ENCODE measurements at places on chromosomes 16 and 17.

GRCh38 chr17:50779747-50780353, 12.5 kb upstream of the ANKRD40CL start:
- no peak for DNase-seq
- H3K27ac ChIP-seq, result no peak overlapping the region
- H3K36me3 ChIP-seq, result no peaks in the 10 kb centered on the region
- peaks cover 9% of the 10 kb centered on the region for H3K27me3 ChIP-seq
- H3K4me3 ChIP-seq, result no peak overlapping the region

- H3K36me3 ChIP-seq, result no peaks in the 10 kb centered on the region
- DNase-seq, result peak; percentile 38
- H3K4me3 ChIP-seq, result no peak overlapping the region
- H3K27me3 ChIP-seq, result no peaks in the 10 kb centered on the region
- no peak overlapping the region for H3K27ac ChIP-seq
- H3K4me1 ChIP-seq, result no peaks in the 10 kb centered on the region
These were observed 53.7 kb downstream of the RPH3AL start for GRCh38 chr17:298791-299450.

DNA sequence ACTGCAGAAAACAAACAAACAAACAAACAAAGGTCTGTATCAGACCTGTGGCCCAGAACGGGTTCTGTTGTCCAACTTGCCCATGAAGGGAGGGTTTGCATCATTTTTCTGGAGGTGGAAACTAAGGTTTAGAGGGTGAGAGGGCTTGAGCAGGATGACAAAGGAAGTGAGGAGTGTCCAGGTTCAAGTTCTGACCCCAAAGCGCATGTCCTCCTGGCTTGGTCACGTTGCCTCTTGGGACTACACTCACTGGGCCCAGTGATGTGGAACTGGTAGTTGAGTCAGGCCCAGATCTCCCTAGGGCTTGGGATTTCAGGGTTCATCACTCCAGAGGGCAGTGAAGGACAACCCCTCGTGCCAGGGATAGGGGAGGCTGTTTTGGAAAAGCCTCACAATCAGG, 1.8 kb downstream of the SREBF1 start:
- no peak for DNase-seq
- peak overlapping the region; percentile 100 for H3K27ac ChIP-seq
- no peaks in the 10 kb centered on the region for H3K27me3 ChIP-seq
- peaks cover 52% of the 10 kb centered on the region for H3K4me1 ChIP-seq
- no peaks in the 10 kb centered on the region for H3K36me3 ChIP-seq
- H3K4me3 ChIP-seq, result peak overlapping the region; percentile 94

GRCh38 chr17:10048629-10049350, 143.7 kb upstream of the RCVRN start:
- H3K27me3 ChIP-seq, result no peaks in the 10 kb centered on the region
- H3K27ac ChIP-seq, result no peak overlapping the region
- peaks cover 9% of the 10 kb centered on the region for H3K4me1 ChIP-seq
- no peak for DNase-seq
- H3K36me3 ChIP-seq, result no peaks in the 10 kb centered on the region

DNA sequence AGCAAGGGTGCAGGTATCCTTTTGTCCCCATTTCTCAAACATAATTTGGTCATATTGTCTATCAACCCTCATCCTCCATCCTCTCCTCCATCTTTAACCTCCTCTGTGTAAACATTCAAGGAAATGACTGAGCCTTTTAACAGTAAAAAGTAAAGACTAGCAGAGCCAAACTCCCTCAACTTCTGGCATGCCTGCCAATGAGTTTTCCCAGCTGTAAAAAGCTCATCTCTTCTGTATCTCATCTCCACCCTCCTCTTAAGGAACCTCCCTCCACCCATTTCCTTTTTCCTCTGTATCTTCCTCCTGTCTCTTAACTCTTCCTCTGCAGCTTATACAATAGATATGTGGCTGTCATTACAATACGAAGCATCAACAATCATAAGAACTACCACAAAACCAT, 76.9 kb upstream of the PSMD7 start:
- no peak overlapping the region for H3K4me3 ChIP-seq
- no peaks in the 10 kb centered on the region for H3K4me1 ChIP-seq
- no peaks in the 10 kb centered on the region for H3K36me3 ChIP-seq
- no peak overlapping the region for H3K27ac ChIP-seq
- H3K27me3 ChIP-seq, result no peaks in the 10 kb centered on the region

DNA sequence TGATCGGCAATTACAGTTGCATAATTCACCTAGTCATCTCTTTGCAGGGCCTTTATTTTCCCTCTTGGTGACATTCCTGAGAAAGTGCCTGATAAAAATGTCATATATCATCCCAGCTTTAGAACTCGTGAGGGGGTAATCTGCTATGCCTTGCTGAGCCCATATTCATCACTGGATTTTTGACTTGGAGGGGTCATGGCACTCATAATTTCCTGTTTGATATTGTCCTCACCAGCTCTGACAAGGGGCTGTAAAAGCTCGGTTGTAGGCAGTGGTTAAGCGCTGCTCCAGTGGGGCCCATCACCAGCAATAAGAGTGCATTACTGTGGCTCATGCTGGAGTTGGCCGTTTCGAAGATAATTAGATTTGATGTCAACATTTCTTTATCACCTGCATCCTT, 227.3 kb downstream of the IRX3 start:
- H3K4me3 ChIP-seq, result no peak overlapping the region
- no peaks in the 10 kb centered on the region for H3K36me3 ChIP-seq
- no peaks in the 10 kb centered on the region for H3K4me1 ChIP-seq
- no peak for DNase-seq
- no peaks in the 10 kb centered on the region for H3K27me3 ChIP-seq
- no peak overlapping the region for H3K27ac ChIP-seq

DNA sequence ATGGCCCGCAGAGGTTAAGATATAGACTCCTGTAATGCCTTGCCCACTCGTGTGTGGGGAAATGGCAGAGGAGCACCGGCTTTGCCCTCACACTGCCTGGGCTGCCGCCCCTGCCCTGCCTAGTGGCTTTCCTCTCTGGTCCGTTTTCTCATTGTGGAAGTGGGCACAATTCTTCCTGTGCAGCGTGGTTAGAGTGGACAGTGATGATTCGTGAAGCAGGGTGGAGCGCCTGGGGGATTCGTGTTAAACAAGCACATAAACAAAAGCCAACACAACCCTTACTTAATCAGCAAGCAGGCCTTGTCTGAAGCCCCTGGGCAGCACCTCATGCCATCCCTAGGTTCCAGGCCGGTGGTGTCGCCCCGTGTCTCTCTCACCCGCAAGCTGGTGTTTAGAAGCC, 269.7 kb downstream of the SEC14L1 start:
- H3K27me3 ChIP-seq, result no peaks in the 10 kb centered on the region
- no peak for DNase-seq
- H3K4me1 ChIP-seq, result peaks cover 49% of the 10 kb centered on the region
- H3K36me3 ChIP-seq, result no peaks in the 10 kb centered on the region

GRCh38 chr16:73743665-73744496, 552.7 kb upstream of the PSMD7 start:
- no peaks in the 10 kb centered on the region for H3K36me3 ChIP-seq
- H3K27me3 ChIP-seq, result no peaks in the 10 kb centered on the region
- H3K27ac ChIP-seq, result no peak overlapping the region
- H3K4me3 ChIP-seq, result no peak overlapping the region
- DNase-seq, result no peak

DNA sequence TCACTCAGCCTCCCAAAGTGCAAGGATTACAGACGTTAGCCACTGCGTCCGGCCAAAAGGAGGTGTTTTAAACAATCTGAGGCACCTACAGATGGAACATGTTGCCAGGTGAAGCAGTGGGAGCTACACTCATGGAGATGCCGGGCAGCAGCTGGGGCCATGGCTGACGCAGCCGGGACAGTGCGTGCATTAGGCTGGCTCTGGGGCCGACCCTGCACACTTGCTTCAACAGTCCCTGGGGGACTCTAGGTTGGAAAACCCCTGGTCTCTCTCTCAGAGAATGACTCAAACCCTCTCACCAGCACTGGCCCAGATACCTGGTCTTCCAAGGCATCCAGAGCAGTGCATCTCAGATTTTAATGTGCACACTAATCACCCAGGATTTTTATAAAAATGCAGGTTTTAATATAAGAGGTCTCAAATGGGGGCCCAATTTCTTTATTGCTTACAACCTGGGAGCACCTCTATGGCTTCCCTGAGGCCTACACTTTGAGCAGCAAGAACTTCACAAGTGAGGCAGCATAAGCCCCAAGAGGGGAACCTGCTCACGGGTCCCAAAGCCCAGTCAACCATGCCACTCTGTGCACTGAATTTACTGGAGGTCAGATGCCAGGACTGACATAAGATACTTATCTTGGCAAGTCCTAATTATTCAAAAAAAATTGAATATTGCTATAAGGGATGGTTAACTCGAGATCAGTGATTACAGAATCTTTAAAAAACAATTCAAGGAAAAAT, 70.8 kb upstream of the TRAP1 start:
- no peak overlapping the region for H3K27ac ChIP-seq
- no peak overlapping the region for H3K4me3 ChIP-seq
- peaks cover 74% of the 10 kb centered on the region for H3K36me3 ChIP-seq
- no peak for DNase-seq
- peaks cover 8% of the 10 kb centered on the region for H3K4me1 ChIP-seq
- no peaks in the 10 kb centered on the region for H3K27me3 ChIP-seq

DNA sequence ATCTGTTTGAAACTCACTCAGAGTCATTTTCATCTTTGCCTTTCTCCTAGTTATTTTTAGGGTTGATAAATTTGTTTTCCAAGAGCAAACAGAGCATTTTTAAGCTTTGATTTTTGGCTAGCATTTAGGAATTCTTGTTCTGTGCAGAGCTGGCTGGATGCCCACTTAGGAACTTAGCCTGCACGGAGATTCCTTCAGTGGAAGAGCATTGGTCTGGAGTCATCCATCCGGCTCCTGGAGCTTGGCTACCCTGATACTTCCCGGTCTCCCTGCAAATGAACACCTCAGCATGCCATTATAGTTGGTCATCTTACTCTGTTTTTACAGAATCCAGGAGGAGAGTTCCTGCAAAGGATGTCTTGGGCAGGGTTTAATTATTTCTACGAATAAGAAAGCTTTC, 57.1 kb downstream of the SPECC1 start:
- H3K27me3 ChIP-seq, result no peaks in the 10 kb centered on the region
- H3K4me1 ChIP-seq, result peaks cover 27% of the 10 kb centered on the region
- H3K4me3 ChIP-seq, result no peak overlapping the region
- DNase-seq, result no peak
- H3K27ac ChIP-seq, result no peak overlapping the region
- no peaks in the 10 kb centered on the region for H3K36me3 ChIP-seq

DNA sequence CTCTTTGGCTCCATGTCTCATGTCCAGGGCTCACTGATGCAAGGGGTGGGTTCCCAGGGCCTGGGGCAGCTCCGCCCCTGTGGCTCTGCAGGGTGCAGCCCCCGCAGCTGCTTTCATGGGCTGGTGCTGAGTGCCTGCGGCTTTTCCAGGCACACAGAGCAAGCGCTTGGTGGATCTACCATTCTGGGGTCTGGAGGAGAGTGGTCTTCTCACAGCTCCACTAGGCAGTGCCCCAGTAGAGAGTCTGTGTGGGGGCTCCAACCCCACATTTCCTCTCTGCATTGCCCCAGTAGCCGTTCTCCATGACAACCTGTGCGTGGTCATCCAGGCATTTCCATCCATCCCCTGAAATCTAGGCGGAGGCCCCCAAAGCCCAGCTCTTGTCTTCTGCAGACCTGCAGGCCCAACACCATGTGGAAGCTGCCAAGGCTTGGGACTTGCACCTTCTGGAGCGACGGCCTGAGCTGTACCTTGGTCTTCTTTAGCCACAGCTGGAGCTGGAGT, 5.2 kb downstream of the IL32 start:
- no peak overlapping the region for H3K4me3 ChIP-seq
- no peak for DNase-seq
- no peaks in the 10 kb centered on the region for H3K36me3 ChIP-seq
- H3K27me3 ChIP-seq, result no peaks in the 10 kb centered on the region
- H3K27ac ChIP-seq, result no peak overlapping the region

DNA sequence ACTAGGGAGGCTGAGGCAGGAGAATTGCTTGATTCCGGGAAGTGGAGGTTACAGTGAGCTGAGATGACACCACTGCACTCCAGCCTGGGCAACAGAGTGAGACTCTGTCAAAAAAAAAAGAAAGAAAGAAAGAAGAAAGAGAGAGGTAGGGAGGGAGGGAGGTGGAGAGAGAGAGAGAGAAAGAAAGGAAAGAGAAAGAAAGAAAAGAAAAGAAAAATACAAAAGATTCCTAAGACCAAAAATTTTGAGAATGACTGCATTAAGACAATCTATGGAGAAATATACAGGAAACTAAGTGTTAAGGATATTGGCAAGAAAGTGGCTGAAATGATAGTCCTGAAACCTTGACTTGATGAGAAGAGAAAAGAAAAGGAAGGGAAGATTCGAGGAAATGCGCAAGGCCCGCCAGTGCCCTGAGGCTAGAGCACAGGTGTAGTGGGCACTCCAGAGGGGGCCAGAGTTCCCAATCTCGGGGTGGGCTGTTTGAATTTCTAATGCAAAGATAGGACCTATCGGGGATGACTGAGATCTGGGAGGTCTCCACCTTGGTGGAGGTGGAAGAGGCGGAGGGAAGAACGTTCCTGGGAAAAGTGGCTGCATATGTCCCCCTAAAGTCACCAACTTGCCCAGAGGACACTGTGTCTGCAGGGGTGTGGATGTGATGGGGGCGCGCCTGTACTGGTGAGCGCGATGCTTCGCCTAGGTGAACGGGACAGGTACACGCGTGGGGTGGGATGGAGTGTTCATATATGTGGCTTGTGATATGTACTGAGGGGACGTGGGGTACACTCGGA, 654 bp upstream of the SCNN1B start:
- no peaks in the 10 kb centered on the region for H3K4me1 ChIP-seq
- no peak overlapping the region for H3K27ac ChIP-seq
- peak overlapping the region; percentile 49 for H3K4me3 ChIP-seq
- no peaks in the 10 kb centered on the region for H3K36me3 ChIP-seq

DNA sequence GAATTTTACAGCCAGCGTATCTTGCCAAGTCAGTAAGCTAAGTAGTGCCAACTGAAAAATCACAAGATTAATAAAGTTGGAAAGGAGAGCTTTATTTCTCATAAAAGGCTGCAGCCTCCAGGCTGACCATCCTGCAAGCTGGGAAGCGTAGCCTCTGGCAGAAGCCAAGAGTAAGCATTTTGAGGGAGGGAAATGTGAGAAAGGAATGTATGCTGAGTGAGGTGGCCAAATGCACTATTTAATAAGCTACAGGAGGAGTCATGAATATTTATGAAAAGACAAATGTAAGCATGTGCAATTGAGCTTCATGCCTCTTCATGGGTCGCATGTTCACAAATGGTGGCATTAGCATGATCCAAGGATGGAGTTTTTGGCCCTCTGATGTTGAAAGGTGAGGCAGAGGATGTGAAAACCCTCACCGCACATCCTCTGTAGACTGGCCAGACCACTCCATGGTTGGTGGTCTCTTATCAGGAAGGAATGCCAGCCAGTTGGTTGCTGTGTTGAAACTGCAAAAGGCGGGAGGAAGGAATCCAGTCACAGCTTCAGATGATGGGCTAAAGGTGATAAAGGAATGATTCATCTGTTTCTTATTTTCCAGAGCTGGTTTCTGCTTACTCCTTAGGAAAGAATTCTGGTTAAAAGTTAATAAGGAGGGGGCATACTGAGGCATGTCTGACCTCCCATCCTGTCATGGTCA, 9.2 kb downstream of the KRT33B start:
- H3K36me3 ChIP-seq, result no peaks in the 10 kb centered on the region
- no peak overlapping the region for H3K4me3 ChIP-seq
- no peaks in the 10 kb centered on the region for H3K4me1 ChIP-seq
- H3K27me3 ChIP-seq, result no peaks in the 10 kb centered on the region
